ENCODE measurements at places on chromosomes 4 and X.

DNA sequence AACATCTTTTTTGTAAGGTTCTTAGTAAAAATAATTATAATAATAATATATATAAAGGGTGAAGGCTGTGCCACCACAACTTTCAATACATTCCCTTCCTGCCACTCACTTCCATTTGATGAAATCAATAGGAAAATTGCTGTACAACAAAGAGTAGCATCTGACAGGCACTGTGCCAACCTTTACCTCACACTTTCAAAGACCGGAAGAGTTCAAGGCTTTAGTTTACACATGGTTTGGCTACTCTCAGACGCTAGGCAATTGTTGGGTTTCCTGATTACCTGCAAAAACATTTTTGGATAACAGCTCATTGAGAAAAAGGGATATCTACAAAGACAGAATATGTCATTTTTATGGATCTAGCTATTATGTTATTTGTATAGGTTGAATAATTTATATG lies 5.5 kb upstream of the ING2 start:
- DNase-seq: no peak

- peak; percentile 54 for DNase-seq
These were observed 54.2 kb downstream of the TMA16 start for GRCh38 chr4:163548481-163549243.

DNA sequence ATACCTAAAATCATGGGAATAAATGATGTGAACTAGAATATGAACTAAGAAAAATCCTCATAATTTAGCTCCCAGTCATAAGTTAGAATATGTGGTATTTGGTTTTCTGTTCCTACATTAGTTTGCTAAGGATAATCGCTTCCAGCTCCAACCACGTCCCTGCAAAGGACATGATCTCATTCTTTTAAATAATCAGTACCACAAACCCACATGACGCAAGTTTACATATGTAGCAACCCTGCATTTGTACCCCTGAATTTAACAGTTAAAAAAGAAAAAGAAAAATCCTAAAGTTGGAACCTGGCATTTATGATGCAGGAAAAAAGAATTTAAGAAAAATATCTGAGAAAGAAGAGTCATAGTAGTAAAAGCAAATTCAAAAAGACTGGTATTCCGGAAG lies 13.3 kb downstream of the UBA6 start:
- DNase-seq: no peak

- DNase-seq: no peak
These were observed 22.9 kb downstream of the SHROOM3 start for GRCh38 chr4:76457885-76458284.

GRCh38 chr4:107988763-107989035 lies 990 bp upstream of the HADH start:
- no peak for DNase-seq

DNA sequence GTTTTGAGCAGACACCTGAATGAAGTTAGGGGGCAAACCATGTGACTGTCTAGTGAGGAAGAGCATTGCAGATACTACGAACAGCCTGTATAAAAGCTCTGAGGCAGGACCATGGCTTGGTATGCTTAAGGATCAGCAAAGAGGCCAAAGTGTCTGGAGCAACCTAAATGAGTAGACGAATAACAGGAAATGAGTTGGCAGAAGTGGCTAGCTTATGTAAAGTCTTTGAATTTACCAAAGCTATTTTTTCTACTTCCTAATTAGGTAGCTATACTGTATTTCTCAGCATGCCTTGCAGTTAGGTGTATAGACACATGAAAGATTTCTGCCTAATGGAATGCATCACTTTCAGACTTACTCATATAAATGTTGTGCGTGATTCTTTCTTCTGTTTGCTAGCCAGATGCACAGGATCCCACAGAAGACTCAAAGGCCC lies 9.3 kb upstream of the GPRIN3 start:
- DNase-seq: no peak

DNA sequence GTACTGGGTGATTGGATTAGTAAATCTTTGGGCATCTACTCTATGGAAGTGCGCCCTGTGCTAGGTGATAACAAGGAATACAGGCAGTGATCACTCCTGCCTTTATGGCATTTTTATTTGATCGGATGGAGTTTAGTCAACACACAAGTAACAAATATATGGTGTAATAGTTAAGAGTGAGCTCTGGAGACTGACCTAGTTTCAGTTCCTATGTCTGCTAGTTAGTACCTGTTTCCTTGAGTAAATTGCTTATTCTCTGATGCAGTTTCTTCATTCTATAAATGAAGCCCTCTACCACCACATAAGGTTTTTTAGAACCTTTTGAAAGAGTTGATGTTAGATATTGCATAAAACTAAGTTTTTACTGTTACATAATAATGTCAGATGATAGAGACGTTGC lies 134.6 kb downstream of the KDM6A start:
- no peak for DNase-seq

Data from erythroblast (primary cell).